ENCODE measurements at places on chromosomes 2 and 18. TPM values are rescaled to one million over a fixed set of nuclear protein-coding genes. Genes with fewer than 3 reads are reported as not detected.

SAG gene
- polyA plus RNA-seq: not detected

GALNT14 gene
- 1.4 TPM for polyA plus RNA-seq

PFN4 gene
- polyA plus RNA-seq: 0.56 TPM

PMAIP1 gene
- polyA plus RNA-seq: 3.2 TPM

TEX44 gene
- not detected for polyA plus RNA-seq

ARPC2 gene
- 384 TPM for polyA plus RNA-seq

PLGLB2 gene
- polyA plus RNA-seq: not detected

GCA gene
- polyA plus RNA-seq: 17.9 TPM

ALKAL2 gene
- polyA plus RNA-seq: 6.8 TPM

DYNAP gene
- 3.9 TPM for polyA plus RNA-seq

ALPG gene
- not detected for polyA plus RNA-seq

GPR45 gene
- not detected for polyA plus RNA-seq

ACMSD gene
- polyA plus RNA-seq: not detected

CDKL4 gene
- not detected for polyA plus RNA-seq

TSN gene
- polyA plus RNA-seq: 18.6 TPM

GRCh38 chr18:70421471-70422390, 132.9 kb downstream of the SOCS6 start:
- no peaks in the 10 kb centered on the region for H3K36me3 ChIP-seq
- H3K27ac ChIP-seq: peak overlapping the region; percentile 73
- peaks cover 58% of the 10 kb centered on the region for H3K4me1 ChIP-seq
- no peaks in the 10 kb centered on the region for H3K27me3 ChIP-seq

DNA sequence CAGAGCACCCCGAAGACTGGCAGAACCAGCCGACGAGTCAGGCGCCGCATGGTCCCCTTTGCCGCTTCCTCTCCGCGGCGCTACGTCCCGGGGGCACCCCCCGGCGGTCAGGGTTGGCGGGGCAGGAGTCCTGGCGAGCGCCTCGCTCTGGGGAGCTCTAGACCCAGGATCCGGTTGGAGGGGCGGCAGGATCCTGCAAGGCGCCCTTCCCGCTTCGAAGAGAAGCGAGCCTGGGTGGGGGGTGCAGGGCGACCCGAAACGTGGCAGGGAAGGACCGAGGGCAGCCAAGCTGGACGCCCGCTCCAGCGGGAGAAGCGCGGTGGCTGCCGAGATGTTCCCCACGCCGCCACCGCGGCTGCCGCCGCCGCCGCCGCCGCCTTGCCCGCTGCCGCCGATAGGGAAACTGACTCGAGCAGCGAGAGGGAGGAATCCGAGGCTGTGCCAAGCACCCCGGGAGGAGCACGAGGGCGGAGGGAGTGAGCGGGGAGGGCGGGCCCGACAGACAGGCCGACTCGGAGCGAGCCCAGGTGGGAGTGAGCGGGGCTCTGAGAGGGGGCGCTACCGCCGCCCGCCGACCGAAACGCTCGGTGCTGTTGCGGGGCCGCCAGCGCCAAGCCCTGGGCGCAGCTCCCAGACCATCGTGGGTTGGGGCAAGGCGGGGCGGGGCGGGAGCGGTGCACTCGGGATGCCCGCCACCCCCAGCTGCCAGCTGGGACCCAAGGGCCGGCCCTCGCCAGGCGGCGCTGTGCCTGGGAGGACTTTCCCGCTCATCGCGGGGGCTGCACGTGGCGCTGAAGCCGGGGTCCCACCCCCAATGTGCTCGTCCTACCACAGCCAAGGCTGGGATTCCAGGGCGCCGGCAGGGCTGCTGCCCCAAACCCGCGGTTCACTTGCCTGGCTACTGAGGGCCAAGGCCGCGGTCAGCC, at the start of gene GALNT14:
GALNT14 (minus strand) TSS at position 404 of the 926 bp plus-strand sequence; CDS start at position 50, 354 bp downstream.
- H3K27me3 ChIP-seq: peaks cover 59% of the 10 kb centered on the region
- peak; percentile 85 for DNase-seq
- H3K36me3 ChIP-seq: no peaks in the 10 kb centered on the region
- no peak within 1 kb of the TSS for H3K27ac ChIP-seq
- H3K4me3 ChIP-seq: peak within 1 kb of the TSS; percentile 69

- no peak overlapping the region for H3K4me3 ChIP-seq
- DNase-seq: no peak
- peak overlapping the region; percentile 83 for H3K27ac ChIP-seq
- H3K36me3 ChIP-seq: peaks cover 36% of the 10 kb centered on the region
- H3K27me3 ChIP-seq: no peaks in the 10 kb centered on the region
These were observed 68.4 kb upstream of the MCFD2 start for GRCh38 chr2:46984040-46984439.

DNA sequence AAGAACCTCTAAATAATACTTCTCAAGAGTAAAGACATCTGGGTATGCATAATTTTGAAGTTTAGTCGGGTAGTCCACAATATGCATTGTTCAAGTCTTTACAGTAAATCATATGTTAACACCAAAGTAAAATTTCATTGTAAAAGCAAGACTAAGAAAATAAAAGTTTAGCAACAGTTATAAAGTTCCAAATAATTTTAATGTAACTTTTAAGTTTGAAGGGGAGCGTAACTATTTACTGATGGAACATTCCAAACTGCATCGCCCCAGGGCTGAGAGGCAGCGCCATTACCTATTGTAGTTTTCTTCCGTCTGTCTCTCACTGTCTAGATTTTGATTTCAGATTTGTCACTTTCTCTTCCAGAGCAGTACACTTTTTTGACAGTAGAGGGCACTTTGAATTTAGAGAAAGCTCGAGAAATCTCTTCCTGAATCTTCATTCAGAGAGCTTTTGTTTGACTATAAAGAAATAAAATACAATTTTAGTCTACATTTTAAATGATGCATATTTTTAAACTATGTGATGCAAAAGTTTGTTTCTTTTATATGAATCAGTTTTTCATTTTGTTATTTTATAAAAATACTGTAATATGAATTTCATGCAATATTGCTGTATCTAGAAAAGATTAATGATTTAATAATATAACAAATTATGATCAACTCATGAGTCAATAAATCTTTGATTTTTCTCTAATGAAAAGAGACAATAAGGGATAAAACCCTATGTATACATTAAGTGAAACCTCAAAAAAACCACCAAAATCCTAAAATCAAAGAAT, 389.8 kb downstream of the FIGN start:
- H3K27ac ChIP-seq: no peak overlapping the region
- no peaks in the 10 kb centered on the region for H3K27me3 ChIP-seq
- H3K36me3 ChIP-seq: no peaks in the 10 kb centered on the region
- no peak for DNase-seq

GRCh38 chr18:42168487-42168886, 213.5 kb downstream of the PIK3C3 start:
- no peak overlapping the region for H3K4me3 ChIP-seq
- H3K27me3 ChIP-seq: no peaks in the 10 kb centered on the region
- no peak for DNase-seq
- H3K27ac ChIP-seq: no peak overlapping the region
- H3K36me3 ChIP-seq: no peaks in the 10 kb centered on the region

- no peak overlapping the region for H3K4me3 ChIP-seq
- H3K4me1 ChIP-seq: peaks cover 7% of the 10 kb centered on the region
- no peaks in the 10 kb centered on the region for H3K36me3 ChIP-seq
- no peak overlapping the region for H3K27ac ChIP-seq
- H3K27me3 ChIP-seq: peaks cover 5% of the 10 kb centered on the region
These were observed 6.0 kb downstream of the REEP1 start for GRCh38 chr2:86331384-86331783.

GRCh38 chr18:6022074-6022444, 126.7 kb upstream of the TMEM200C start:
- DNase-seq: no peak
- H3K27ac ChIP-seq: no peak overlapping the region
- H3K36me3 ChIP-seq: no peaks in the 10 kb centered on the region
- no peaks in the 10 kb centered on the region for H3K4me1 ChIP-seq
- no peak overlapping the region for H3K4me3 ChIP-seq

DNA sequence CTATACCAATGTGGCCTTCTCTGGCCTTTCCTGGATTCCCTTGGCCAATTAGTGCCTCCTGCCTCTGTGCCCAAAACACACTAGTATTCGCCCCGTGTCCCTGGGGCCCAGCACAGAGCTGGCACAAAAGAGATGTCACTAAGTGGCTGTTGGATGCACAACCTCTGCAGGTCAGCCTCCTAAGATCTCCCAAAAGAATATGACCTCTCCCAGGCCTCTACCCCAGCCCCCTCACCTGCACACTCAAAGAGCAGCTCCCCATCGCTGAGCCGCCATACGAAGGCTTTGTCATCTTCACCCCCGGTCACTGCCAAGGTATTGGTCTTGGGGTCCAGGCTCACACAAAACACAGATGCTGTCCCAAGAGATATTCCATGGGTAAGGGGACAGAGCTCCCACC, 2.7 kb downstream of the AAMP start:
- DNase-seq: no peak
- H3K36me3 ChIP-seq: peaks cover 24% of the 10 kb centered on the region
- no peaks in the 10 kb centered on the region for H3K27me3 ChIP-seq

DNA sequence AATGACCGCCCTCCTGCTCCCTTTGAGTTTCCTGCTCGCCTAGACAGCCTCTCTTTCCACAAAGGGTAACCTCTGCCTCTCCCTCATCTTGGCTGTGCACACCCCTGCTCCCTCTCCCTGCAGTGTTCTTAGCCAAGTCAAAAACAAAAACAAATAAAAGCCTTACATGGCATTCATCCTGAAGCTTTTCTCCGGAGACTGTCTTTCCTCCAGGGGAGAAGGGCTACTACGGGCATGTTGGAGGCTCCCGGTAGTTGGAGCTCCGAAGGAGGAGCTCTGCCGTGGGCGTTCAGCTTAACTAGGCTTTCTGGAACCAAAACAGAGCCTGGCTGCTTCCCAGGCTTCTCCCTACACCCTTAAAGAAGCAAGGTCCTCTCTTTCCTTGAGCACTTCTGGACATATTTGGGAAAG, 104.2 kb downstream of the TPGS2 start:
- H3K36me3 ChIP-seq: no peaks in the 10 kb centered on the region
- peak overlapping the region; percentile 39 for H3K27ac ChIP-seq
- no peaks in the 10 kb centered on the region for H3K4me1 ChIP-seq
- no peaks in the 10 kb centered on the region for H3K27me3 ChIP-seq
- peak; percentile 55 for DNase-seq
- H3K4me3 ChIP-seq: peak overlapping the region; percentile 24

DNA sequence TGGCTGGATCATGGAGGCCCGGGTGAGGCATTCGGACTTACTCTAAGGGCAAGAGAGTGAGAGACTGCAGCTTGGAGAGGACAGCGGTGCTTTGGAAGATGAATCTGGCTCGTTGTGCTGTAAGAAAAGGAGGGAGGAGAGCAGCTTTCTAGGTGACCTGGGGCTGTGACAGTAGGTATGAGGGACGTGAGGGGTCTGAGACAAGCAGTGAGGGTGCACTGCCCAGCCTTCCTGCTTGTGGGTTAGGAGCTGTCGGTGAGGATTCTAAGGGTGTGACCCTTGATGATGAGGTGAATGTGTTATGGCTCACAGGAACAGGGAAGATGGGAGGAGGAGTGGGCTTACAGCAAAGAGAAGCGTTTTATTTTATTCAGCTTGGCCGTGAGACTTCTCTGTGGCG, 27.1 kb upstream of the RHOB start:
- DNase-seq: no peak
- peaks cover 33% of the 10 kb centered on the region for H3K4me1 ChIP-seq
- no peaks in the 10 kb centered on the region for H3K27me3 ChIP-seq
- H3K27ac ChIP-seq: peak overlapping the region; percentile 84

GRCh38 chr2:230496891-230497290, 80.9 kb downstream of the SP100 start:
- H3K4me1 ChIP-seq: peaks cover 5% of the 10 kb centered on the region
- H3K4me3 ChIP-seq: no peak overlapping the region
- no peak for DNase-seq

DNA sequence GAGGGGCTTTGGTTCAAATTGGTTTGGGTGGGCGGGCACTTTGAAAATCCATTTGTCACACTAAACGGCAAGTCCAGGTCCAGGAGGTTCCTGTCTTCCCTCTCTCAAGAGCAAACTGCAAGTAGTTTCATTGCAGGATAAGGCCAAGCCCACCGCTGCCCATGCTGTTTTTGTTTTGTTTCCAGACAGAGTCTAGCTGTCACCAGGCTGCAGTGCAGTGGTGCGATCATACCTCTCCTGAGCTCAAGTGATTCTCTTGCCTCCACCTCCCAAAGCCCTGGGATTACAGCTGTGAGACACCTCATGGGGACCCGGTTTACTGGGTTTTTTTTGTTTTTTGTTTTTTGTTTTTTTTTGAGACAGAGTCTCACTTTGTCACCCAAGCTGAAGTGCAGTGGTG, 1.8 kb upstream of the CYBRD1 start:
- peaks cover 37% of the 10 kb centered on the region for H3K4me1 ChIP-seq
- H3K27me3 ChIP-seq: no peaks in the 10 kb centered on the region
- no peak overlapping the region for H3K27ac ChIP-seq
- no peaks in the 10 kb centered on the region for H3K36me3 ChIP-seq

DNA sequence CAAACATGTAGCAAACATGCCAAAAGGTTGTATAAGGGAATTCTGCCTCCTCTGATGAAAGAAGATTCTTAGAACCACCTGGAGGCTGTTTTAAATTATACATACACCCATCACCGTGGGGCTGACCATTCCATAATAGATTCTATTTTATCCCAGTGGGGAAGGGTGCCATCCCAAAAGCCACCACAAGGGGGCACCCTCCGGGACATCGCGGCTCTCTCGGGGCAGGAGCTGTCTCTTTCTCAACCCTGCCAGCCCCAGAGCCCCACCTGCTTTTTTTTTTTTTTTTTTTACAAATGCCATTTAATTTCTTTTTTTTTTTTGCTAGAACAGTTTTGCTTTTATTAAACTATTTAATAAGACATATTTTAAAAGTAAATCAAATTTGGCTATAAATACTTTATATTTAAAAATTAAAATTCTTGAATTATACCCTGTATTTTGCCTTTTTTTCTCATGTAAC, 8.6 kb upstream of the MTCL1 start:
- no peak overlapping the region for H3K27ac ChIP-seq
- H3K4me3 ChIP-seq: no peak overlapping the region
- no peaks in the 10 kb centered on the region for H3K36me3 ChIP-seq

GRCh38 chr18:3265564-3266033, 3.7 kb downstream of the MYL12B start:
- H3K27me3 ChIP-seq: no peaks in the 10 kb centered on the region
- no peaks in the 10 kb centered on the region for H3K36me3 ChIP-seq
- no peak overlapping the region for H3K27ac ChIP-seq
- H3K4me3 ChIP-seq: no peak overlapping the region
- H3K4me1 ChIP-seq: peaks cover 81% of the 10 kb centered on the region

DNA sequence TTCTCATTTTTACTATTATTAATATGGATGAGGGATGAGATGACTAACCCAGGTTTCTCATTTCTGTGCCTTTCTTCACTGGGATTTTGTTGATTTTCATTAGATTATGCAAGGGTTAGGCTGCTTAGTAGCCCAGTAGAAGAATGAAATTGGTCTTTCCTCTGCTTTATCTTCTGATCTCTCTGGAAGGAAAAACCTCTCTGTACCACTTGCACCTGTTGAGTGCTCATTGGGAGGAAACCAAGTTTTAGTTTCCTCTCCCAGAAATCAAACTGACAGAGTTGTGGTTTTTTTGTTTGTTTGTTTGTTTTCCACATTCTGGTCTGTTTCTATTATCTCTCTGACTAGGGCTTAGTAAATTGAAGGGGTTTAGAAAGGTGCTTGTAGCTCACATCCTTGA, 60.8 kb downstream of the KIAA1328 start:
- H3K27me3 ChIP-seq: no peaks in the 10 kb centered on the region
- no peaks in the 10 kb centered on the region for H3K4me1 ChIP-seq
- H3K4me3 ChIP-seq: no peak overlapping the region
- DNase-seq: no peak
- no peak overlapping the region for H3K27ac ChIP-seq
- peaks cover 8% of the 10 kb centered on the region for H3K36me3 ChIP-seq
